Sciatic nerve (tissue), 2 donors: ENCODE measurements at places on chromosomes 13 and 19. TPM values are rescaled to one million over a fixed set of nuclear protein-coding genes. Genes with fewer than 3 reads are reported as not detected.

DNA sequence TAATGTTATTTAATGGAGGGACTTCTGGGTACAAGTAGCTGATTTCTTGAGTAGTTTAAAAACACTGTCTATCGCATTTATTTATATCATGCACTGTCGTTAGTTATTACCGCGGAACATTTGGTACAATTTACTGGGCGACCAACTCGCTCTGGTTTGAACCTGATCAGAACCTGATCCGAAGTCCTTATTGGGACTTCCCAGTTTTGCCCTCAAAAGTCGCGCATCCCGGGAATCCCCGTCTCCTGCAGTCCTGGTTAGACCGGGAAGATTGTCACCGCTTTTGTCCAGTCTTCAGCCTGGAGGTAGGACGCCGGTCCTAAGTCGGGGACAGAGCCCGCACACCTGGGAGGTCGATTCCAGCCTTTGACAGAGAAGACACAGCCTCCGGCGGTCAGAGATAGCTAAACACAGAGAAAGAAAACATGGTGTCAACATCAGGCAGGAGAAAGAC is 694 bp downstream of the CLN5 start:
- DNase-seq: peak; percentile 71

- DNase-seq: no peak
Observed at GRCh38 chr13:56975647-56976046, 165.1 kb upstream of the PRR20A start.

- DNase-seq: no peak
Observed at GRCh38 chr19:51664131-51664530, 17.5 kb upstream of the SIGLEC14 start.

GRCh38 chr13:46896341-46897137 is at the start of gene HTR2A:
TSS of gene HTR2A (minus strand) at chr13:46897053. CDS start at chr13:46895906, 1,147 bp downstream.
- peak; percentile 64 for DNase-seq

DNA sequence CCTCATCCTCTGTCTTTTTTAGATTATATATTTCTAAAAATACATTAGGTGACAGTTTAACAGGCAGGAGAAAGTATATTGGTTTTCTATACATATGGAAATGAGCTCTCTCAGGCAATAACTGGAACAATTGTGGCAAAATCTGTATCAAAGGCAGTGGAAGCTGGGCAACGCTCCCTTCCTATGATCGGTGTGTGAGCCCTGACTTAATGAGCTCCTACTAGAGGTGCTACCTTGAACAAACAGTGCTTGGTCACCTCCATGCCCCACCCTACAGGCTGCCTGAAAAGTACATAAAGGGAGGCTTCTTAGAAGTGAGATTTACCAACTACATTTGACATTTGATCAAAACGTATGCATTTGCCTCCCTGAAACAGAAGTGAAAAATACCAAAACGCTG is 185.3 kb downstream of the EFNB2 start:
- no peak for DNase-seq

DNA sequence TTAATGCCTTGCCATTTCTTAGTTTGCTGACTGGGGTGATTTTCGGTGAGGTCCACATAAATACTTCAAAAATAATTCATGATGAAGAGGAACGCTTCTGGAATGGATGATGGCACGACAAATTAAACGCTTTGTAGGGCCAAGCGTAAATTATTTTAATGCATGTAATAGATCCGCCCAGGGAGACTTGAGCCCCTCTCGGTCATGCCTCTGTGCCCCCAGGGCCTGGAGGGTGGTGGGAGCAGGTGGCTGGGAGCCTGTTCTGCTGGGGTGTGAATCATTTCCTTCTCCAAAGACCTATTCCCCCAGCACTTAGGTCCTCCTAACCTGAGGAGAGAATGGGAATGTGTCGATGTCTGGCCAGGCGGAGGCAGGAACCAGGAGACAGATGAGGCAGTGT is 350.6 kb downstream of the ZNF536 start:
- no peak for DNase-seq

DNA sequence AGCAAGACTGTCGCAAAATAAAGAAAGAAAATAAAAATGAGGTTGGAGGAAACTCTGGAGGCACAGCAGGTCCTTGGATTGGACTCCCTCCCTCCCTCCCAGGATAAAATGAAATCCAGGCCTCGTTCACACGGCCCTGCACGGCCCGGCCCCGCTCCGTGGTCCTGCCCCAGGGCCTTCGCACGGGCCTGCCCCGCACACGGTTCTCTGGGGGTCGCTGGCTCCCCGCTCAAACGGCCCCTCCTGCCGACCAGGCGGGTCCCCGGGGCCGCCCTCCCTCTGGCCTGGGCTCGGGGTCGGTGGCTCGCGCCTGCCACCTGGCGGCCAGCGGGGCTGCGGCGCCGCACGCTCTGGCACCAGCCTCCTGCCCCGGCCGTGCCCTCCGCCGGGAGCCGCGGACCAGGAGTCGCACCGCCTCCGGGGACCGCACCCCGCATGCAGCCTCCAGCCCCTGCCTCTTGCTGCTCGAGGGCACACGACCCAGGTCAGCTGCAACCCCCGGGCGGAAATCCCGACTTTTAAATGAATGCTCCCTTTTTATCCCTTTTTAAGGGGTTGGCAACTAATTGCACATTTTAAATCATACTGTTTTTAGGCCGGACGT is 1.5 kb upstream of the WDR18 start:
- DNase-seq: peak; percentile 82

DNA sequence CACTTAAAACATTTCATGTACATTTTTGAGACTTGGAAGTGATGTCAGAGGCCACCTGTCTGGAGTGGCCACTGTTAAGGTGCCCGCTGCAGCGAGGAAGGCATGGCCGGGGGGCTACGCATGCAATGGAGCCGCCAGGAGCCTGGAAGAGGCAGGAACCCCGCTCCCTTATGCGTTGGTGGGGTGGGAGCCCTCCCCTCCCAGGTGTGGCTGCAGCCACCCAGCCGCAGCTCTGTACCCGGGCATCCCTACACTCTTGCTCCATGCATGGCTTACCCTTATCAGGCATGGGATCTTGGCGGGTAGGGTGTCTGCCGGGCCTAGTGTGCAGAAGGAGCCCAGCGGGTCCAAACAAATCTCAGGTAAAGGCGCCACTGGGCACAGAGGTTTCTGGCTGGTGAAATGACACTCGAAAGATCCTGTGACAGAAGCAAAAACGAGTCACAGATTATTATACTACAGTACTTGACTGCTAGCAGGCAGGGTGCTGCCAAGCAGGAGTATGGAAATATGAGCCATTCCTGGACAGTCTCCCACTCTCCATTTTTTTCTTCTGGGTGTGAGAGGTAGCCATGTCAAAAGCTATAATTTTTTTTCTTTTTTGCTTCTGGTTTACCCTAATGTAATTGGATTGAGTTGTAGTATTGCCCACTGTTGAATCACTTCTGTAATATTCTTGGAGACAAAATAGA is 1606.3 kb upstream of the MIR17HG start:
- no peak for DNase-seq

DNA sequence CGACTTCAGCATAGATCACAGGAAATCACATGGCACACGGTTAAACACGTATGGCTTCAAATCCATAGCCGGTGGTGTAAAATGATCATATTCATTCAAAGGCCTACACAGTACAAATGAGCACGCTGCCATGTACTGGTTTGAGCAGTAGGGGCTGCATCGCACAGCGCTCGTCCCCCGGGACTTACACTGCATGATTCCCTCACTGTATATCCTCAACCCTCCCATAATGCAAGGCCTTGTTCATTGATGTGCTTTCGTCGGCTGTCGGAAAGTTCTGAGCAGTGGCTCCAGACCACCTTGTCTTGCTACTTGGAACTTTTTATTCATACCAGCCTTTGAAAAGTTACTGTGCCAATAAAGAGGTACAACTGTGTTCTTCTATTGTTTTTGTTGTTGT is 578.2 kb downstream of the MYO16 start:
- no peak for DNase-seq

- no peak for DNase-seq
Observed at GRCh38 chr13:50612717-50613116, 230.8 kb downstream of the DLEU7 start.

Gene EHD2
- 153 TPM for total RNA-seq

Gene ZNF497
- total RNA-seq: 2.0 TPM

Gene PVR
- total RNA-seq: 49.1 TPM

Gene NR2C2AP
- 9.2 TPM for total RNA-seq

Gene CPB2
- not detected for total RNA-seq
